Mesenchymal stem cell (in vitro differentiated cells and primary cell): ENCODE measurements at places on chromosomes 12 and 14.

- H3K27ac ChIP-seq = no peak overlapping the region
- H3K27me3 ChIP-seq = no peaks in the 10 kb centered on the region
- H3K4me1 ChIP-seq = no peaks in the 10 kb centered on the region
- H3K36me3 ChIP-seq = no peaks in the 10 kb centered on the region
- no peak for DNase-seq
Observed at GRCh38 chr12:131466932-131467331, 244.0 kb upstream of the SFSWAP start.

DNA sequence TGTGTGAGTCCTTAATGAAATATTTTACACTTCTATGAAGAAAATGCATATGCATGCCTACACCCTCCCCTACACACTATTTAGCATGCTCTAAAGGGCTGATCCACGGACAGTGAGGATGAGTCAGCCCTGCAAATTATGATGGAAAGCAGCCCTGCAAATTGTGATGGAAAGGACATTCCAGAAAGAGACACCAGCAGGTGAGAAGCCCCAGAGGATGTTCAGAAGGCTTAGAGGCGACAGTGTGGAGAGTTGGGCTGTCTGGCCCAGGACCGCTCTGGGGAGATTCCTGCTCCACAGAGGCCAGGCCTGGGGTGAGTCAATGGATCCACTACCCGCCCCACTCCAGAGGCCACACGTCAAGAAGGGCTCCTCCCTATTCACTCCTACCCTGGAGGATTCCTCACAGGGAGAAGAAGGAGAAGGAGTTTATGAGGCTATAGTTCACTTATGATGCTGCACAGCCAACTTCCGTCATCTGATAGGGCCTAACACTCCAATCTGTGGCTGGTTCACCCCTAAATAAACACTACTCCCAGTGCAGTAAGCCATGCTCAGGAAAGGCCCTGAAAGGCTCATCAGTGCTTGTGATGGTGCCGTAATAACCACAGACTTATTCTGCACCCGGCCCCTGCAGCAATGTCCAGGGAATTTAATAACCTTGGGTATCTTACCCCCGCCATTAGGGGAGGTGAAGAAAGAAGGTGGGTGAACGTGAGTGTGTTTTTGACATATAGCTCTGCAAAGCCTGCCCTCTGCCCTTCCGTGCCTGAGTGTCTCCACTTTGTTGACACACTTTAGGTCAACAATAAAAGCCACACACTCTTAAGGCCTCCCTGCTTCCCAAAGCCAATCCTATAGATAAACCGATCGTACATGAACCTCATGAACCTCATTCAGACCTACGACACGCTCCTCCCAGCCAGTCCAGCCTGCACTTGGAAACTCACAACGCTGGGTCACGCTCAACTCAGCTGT, 46.4 kb downstream of the CLMN start:
- DNase-seq = peak; percentile 51
- no peaks in the 10 kb centered on the region for H3K36me3 ChIP-seq
- peak overlapping the region; percentile 46 for H3K27ac ChIP-seq
- no peaks in the 10 kb centered on the region for H3K27me3 ChIP-seq
- peaks cover 23% of the 10 kb centered on the region for H3K4me1 ChIP-seq
- H3K4me3 ChIP-seq = no peak overlapping the region

- H3K27me3 ChIP-seq = peaks cover 70% of the 10 kb centered on the region
- H3K4me1 ChIP-seq = peaks cover 25% of the 10 kb centered on the region
- no peak for DNase-seq
- no peak overlapping the region for H3K27ac ChIP-seq
Observed at GRCh38 chr12:109735825-109736551, 22.4 kb downstream of the FAM222A start.

- no peak overlapping the region for H3K4me3 ChIP-seq
- DNase-seq = no peak
- no peak overlapping the region for H3K27ac ChIP-seq
- no peaks in the 10 kb centered on the region for H3K27me3 ChIP-seq
- H3K36me3 ChIP-seq = no peaks in the 10 kb centered on the region
- H3K4me1 ChIP-seq = no peaks in the 10 kb centered on the region
Observed at GRCh38 chr12:16523951-16524331, 82.0 kb downstream of the LMO3 start.

- H3K27me3 ChIP-seq = peaks cover 15% of the 10 kb centered on the region
- H3K4me1 ChIP-seq = peaks cover 12% of the 10 kb centered on the region
- no peak for DNase-seq
- H3K4me3 ChIP-seq = no peak overlapping the region
Observed at GRCh38 chr12:94792693-94793092, 142.3 kb upstream of the TMCC3 start.

DNA sequence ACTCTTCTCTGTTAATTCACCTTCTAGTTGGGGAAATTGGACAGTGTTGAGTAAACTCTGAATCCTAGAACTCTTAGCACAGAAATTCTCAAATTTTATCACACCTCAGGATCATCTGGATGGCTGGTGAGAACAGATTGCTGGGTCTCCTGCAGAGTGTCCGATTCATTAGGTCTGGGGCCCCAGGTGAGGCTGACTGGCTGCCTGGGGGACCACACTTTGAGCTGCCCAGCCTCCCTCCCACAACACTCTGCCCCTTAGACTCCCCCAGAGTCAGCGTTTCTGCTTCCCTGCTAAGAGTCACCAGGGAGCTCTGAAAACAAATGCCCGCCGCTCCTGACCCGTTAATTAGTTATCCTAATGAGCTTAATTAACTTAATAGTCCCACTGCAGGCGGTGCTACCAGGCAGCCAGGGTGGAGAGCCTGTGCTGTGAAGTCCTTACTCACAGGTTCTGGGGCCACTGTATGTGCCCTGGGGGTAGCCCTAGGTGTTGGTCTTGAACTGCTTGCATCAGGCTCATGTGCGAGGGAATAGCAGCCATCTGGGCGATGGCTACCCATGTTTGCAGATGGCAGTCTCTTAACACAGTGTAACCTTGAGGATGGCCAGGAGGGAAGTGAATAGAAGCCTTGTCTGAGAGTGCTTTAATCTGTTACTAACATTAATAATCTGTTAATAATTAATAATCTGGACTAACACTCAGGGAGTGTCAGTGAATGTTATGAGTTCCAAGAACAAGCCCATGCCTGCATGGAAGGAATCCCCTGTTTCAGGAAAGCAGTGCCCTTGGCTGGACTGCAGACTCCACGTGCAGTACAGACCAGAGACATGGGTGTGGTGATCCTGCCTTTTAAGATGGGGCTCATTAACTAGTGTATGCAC, 35.6 kb downstream of the AACS start:
- peak overlapping the region; percentile 42 for H3K27ac ChIP-seq
- peaks cover 7% of the 10 kb centered on the region for H3K4me1 ChIP-seq
- no peak overlapping the region for H3K4me3 ChIP-seq

DNA sequence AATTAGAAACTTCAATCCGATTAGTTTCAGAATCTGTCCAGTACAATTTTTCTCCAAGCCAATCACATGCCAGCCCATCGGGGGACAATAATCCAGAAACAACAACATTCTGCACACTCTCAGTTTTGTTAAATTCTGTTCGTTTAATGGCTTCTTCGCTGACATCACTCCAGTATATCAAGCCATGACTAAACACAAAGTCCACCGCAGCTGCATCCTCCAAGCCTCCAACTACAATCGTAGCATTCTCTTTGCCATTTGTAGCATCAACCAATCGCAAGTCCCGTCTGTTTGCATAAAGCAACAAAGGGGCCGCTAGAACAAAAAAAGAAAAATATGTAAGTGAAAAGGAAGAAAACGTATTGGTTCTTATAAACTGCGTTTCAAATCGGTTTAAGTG, 22.5 kb downstream of the LRP6 start:
- H3K4me1 ChIP-seq = no peaks in the 10 kb centered on the region
- no peak overlapping the region for H3K27ac ChIP-seq
- H3K4me3 ChIP-seq = no peak overlapping the region

DNA sequence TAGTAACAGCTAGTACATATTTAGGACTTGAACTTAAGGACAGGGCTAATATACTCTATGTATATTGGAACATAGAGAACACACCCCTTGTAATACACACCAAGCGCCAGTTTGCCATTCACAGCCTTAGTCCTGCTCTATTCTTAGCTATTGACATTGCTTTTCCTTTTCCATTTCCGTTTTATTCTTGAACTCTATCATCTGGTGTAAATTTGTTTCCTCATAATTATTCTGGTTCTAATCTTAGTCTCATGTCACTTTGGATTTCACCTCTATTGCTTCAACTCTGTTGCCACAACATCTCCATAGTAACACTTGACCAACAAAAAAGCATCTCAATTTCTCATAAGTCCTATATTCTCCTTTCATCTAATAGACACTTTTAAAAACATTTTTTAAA, 225.7 kb downstream of the PHLDA1 start:
- no peak overlapping the region for H3K27ac ChIP-seq
- no peaks in the 10 kb centered on the region for H3K36me3 ChIP-seq
- DNase-seq = no peak
- H3K4me1 ChIP-seq = no peaks in the 10 kb centered on the region

GRCh38 chr14:74875941-74876913, at the start of gene PROX2:
Gene PROX2 (minus strand): TSS chr14:74876145. CDS start chr14:74863834, 12,311 bp downstream.
- no peaks in the 10 kb centered on the region for H3K36me3 ChIP-seq
- no peak within 1 kb of the TSS for H3K4me3 ChIP-seq
- peaks cover 1% of the 10 kb centered on the region for H3K4me1 ChIP-seq
- no peak for DNase-seq
